ENCODE measurements at places on chromosomes 4 and X.

DNA sequence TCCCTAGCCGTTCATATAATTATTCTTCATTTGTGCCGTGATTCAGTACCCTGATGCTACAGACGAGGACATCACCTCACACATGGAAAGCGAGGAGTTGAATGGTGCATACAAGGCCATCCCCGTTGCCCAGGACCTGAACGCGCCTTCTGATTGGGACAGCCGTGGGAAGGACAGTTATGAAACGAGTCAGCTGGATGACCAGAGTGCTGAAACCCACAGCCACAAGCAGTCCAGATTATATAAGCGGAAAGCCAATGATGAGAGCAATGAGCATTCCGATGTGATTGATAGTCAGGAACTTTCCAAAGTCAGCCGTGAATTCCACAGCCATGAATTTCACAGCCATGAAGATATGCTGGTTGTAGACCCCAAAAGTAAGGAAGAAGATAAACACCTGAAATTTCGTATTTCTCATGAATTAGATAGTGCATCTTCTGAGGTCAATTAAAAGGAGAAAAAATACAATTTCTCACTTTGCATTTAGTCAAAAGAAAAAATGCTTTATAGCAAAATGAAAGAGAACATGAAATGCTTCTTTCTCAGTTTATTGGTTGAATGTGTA is 7.0 kb downstream of the SPP1 start:
- no peak for DNase-seq

GRCh38 chr4:9926586-9926985 is 94.7 kb downstream of the SLC2A9 start:
- DNase-seq = no peak

GRCh38 chr4:3652586-3652985 is 113.6 kb upstream of the ADRA2C start:
- no peak for DNase-seq

DNA sequence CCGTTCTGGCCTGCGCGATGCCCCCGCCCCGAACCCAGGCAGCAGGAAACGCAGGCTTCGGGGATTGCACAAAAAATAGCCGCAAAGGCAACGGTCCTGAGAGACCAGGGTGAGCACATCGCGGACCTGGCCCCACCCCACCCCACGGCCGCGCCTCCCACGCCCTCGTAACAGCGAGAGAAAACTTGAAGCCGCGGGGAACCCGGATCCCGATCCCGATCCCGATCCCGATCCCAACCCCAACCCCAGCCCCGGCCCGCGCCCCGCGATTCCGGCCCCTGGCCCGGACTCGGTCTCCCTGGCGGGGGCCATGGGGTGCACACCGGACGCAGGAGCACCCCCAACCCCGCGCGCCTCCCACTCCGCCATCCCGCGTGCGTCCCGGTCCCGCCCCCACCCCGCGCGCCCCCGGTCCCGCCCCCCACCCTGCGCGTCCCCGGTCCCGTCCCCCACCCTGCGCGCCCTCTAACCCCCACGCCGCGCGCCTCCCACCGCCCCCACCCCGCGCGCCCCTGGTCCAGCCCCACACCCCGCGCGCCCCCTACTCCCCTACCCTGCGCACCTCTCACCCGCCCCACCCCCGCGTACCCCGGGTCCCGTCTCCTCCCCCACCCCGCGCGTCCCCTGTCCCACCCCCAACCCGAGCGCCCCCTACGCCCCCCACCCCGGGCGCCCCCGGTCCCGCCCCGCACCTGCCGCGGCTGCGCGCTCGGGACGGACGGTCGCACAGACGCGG is 29.0 kb downstream of the NOP14 start:
- peak; percentile 32 for DNase-seq

DNA sequence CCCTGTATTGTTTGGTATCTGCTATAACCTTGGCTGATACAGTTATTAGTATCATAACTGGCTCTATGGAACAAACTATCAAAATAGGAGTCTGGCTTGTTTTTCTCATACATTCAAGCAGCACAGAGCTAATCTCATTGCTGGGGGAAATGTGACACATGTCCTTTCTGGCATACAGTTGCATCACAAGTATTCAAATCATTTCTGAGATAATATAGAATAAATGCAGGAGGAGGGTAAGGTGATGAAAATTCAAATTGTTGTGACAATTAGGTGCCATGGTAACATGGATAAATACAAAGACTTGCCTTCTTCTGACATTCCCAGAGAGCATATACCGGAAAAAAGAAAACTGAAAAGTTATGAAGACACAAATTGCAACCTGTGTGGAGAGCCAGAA is 2706.8 kb downstream of the ARAP2 start:
- no peak for DNase-seq

DNA sequence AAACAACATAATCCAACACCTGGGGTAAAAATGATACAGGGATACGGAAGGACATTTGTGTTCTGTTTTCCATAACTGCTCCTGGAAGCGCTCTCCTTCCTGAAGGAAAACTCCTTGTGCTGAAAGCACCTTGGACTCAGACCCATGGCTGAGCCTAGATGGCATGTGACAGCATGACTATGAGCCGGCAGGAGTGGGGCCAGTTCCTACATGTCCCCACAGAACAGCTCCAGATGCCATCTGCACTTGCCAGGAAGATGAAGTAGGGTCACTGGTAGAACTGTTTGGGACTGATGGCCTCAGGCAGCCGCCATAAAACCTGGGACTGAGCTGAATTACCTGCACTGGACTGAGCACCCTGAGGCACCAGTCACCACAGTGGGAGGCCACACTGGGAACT is 56.0 kb upstream of the BCLAF3 start:
- DNase-seq = no peak

- no peak for DNase-seq
Measured at GRCh38 chr4:186743261-186743660, 19.6 kb upstream of the FAT1 start.

DNA sequence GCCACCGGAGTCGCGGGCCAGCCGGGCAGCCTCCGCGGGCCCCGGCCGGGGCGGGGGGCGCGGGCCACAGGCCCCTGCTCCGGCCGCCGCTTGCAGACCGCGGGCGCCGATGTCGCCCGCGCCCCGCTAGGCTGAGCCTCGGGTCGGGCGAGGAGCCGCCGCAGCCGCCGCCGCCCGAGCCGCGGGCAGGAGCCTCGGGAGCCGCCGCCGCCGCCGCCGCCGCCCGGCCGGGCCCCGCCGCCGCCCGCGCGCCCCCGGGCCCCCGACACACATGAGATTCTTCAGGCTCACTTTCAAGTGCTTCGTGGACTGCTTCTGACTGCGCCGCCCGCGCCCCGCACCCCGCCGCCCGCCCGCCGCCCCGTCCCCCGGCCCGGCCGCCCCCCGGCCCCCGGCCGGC is 345 bp downstream of the SLC6A8 start:
- DNase-seq = no peak

GRCh38 chr4:139735381-139736273 is 70.0 kb downstream of the MGST2 start:
- peak; percentile 49 for DNase-seq

DNA sequence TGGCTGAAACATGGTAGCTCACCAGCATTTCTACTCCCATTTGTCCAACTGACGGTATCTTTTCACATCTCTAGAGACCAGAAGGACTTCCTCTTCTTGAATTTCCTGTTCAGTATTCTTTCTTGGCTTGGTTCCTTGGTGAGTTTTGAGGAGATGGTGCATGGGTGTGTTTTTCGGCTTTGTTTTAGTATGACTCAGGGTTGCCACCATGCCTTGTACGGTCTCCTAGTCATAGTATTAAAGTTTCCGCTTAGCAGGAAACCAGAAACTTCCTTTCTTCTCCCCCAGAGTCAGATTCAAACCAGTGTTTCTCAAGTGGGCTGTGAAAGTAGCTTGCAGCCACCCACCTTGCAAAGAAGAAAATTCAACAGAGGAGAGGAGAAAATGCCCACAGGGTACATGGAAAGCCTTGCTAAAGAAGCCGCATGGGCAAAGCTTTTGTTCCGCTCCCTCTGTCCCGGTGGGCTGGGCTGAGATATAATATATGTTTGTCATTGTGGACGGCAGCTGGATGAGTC is 5.7 kb downstream of the CD99 start:
- no peak for DNase-seq

DNA sequence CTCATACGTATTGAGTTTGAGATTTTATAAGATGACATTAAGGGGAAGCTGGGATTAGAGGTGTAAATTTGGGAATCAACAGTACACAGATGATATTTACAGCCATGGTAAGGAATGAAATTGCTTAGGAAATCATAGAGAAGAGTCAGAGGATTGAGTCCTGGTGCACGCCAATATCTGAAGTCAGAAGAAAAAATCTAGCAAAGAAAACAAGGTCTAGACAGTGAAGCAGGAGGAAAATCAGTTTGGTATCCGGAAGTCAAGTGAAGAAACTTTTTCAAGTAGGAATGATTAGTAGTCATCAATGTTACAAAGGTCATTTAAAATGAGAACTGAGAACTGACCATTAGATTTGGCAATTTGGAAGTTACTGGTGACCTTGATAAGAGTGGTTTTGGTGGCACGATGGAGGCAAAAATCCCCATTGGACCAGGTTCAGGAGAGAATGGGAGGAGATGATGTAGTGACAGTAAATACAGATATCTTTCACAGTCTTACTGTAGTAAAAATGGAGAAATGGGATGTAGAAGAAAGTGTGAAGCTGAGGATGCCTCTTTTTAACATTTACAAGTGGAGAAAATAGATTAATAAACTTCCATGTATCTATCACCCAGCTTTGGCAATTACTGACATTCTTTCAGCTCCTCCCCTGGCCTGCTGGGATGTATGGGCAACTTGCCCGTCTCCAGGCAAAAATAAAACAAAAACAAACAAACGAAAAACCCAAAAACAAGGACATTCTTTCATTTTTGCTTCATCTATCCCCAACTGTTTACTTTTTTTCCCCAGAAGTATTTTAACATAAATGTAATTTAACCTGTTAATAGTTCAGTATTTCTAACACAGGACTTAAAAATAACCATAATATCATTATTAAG is 11.4 kb upstream of the GPR34 start:
- no peak for DNase-seq

- no peak for DNase-seq
Measured at GRCh38 chrX:23396263-23396662, 61.6 kb downstream of the PTCHD1 start.

GRCh38 chr4:147730333-147730732 is 1.6 kb upstream of the ARHGAP10 start:
- DNase-seq = no peak

DNA sequence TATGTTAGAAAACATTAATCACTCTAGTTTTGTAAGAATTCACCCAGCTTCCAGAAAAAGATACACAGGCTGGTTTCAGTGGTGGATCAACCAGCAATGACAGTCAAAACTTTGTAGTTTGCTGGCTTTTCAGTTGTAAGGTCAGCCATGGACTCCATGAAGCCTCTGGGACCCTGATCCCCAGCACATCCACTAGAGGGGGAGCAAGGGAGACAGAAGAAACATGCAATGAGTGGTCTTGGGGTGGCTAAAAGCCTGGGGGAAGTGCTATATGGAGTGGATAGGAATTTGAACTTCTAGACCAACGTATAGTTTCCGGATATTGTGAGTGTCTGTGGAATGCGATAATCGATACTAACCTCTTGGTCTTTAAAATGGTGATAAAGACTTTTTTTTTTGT is 72.7 kb downstream of the AFF2 start:
- DNase-seq = no peak

DNA sequence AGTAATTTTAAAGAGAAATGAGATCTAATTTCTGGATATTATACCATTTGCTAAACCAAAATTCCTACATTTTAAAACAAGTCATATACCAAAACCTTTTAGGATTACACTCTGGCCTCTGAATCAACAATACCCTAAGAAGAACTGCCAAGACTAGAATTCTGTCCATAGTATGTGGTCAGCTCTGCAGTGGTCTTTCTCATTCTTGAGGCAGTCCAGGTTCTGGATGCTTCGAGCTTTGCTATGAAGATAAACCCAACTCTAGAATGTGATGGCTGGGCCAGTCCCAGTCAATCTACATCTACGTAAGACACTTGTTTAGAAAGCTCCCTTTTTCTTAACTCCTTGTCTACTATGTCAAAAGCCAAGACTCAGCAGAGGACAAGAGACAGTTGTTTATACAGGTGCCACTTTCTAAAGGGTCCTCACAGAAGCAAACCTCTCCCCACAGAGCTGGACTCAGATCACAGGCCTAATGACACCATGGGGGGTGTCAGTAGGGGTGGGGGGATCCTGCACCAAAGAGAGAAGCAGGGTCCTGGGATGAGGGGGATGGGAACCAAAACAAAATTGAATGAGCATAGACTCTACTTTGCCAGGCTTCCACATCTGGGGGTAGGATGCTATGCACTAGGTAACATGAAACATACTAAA is 63.2 kb downstream of the SH3RF1 start:
- no peak for DNase-seq

- no peak for DNase-seq
Measured at GRCh38 chrX:145825896-145826295, 8.3 kb downstream of the SLITRK2 start.

DNA sequence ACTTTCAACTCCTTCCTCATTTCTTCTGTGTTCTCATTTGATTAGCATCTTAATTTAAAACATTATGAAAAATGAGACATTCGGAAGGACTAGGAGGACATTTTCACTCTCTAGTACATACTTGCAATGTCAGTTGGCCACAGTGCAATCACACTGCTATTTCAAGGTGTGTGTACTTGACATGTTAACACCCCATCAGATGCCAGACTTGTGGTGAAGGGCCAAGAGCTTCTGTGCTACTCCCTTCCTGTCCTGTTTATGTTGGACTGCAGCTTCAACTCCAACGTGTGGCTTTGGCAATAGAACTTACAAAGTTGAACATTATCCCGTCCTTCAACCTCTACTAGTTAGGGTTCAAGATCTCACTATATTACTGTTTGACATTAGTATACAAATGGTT is 221.0 kb downstream of the PALLD start:
- no peak for DNase-seq

GRCh38 chr4:38601916-38602291 is 62.1 kb upstream of the KLF3 start:
- no peak for DNase-seq

GRCh38 chrX:42577936-42578470 is 200.0 kb downstream of the PPP1R2C start:
- DNase-seq = no peak

GRCh38 chr4:141713771-141714445 is 77.5 kb downstream of the IL15 start:
- DNase-seq = no peak

DNA sequence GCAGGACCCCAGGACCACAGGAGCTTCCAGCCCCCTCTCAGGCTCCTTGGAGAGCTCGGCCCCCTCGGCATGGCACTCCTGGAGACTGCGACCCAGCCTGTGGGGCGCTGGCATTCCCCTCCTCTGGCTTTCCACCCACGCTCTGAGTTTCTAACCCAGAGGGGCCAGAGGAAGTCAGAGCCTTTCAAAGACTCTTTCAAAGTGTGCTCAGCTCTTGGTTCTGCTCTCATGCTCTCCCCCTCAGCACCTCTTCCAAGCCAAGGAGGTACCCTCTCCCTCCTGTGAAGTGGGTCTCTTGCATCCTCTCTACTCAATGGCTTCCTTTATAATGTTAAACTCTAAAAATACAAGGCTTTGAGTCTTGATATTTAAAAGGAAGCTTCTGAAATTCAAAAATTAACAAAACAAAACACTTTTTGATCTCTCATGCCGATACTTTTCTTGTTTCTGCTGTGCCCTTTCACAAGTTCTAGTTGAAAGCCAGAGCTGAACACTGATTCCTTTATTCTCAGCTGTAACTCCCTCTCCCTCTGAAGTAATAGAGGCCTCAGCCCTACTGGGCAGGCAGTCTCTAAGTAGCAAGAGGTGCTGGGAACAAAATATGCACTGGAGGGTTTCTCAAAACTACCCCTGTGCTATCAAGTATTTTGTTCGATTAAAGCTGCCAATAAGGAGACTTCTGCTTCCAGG is 82.8 kb downstream of the NAT8L start:
- no peak for DNase-seq

GRCh38 chr4:124873361-124874171 is 161.0 kb upstream of the ANKRD50 start:
- DNase-seq = no peak

- DNase-seq = peak; percentile 47
Measured at GRCh38 chr4:32841217-32841616, 2121.0 kb downstream of the PCDH7 start.

Measured in NCI-H1417 (cell line).